Osteocyte (in vitro differentiated cells): ENCODE measurements at places on chromosomes 1 and 21.

GRCh38 chr1:88061492-88062177, 622.4 kb upstream of the PKN2 start:
- no peak for DNase-seq

- no peak for DNase-seq
Observed at GRCh38 chr1:24451746-24452145, 36.1 kb downstream of the NIPAL3 start.

GRCh38 chr1:156708218-156708661, 2.9 kb upstream of the CRABP2 start:
- no peak for DNase-seq

DNA sequence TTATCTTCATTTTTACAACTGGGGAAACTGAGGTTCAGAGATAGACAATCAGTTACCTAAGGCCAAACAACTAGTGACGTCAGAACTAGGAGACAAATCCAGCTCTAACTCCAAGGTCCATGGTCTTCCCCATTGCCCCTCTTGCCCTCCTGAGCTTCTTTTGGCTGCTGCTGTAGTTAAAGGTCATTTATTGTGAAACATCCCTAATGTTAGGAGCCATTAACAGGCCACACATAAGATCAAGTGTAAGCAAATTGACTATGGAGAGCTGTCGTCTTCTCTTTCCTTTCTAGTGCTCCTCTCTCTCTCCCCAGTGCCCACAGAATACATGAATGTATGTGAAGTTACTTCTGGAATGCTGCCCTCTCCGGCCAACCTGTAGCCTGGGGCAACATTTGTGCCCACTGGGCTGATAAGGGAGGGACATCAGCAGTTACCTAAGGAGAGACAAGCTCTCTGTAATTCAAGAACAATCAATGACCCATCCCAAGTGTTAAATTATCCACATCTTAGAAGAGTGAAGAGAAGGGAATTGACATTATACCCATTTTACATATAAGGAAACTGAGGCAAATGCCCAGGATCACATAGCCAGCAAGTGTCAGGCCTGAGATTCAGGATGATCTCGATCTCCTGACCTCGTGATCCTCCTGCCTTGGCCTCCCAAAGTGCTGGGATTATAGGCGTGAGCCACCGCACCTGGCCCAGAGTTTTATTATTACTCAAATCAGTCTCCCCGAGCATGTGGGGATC, 40.1 kb downstream of the PTAFR start:
- no peak for DNase-seq

- no peak for DNase-seq
Observed at GRCh38 chr21:27515676-27516075, 548.8 kb upstream of the ADAMTS5 start.

GRCh38 chr1:170150016-170150415, 4.3 kb downstream of the NTMT2 start:
- DNase-seq: no peak

GRCh38 chr1:19465123-19465522, 20.2 kb downstream of the CAPZB start:
- DNase-seq: no peak

DNA sequence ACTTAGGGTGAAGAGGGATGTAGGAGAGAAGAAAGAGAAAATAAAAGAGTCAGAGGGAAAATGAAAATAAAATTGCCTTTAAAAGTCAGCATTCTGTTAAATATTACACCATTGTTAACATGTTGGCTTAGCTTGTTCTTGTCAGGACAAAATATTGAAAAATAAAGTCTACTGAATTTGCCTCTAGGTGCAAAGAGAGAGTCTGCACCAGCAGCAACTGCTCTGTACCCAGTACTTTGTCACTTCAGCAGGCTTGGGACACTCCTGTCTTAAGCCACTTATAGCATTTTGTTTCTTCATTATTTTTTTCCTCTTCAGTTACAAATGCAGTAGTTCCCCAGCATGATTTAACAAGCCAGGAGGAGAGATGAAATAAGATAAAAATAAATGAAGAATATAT, 11.0 kb upstream of the USH2A start:
- DNase-seq: no peak

DNA sequence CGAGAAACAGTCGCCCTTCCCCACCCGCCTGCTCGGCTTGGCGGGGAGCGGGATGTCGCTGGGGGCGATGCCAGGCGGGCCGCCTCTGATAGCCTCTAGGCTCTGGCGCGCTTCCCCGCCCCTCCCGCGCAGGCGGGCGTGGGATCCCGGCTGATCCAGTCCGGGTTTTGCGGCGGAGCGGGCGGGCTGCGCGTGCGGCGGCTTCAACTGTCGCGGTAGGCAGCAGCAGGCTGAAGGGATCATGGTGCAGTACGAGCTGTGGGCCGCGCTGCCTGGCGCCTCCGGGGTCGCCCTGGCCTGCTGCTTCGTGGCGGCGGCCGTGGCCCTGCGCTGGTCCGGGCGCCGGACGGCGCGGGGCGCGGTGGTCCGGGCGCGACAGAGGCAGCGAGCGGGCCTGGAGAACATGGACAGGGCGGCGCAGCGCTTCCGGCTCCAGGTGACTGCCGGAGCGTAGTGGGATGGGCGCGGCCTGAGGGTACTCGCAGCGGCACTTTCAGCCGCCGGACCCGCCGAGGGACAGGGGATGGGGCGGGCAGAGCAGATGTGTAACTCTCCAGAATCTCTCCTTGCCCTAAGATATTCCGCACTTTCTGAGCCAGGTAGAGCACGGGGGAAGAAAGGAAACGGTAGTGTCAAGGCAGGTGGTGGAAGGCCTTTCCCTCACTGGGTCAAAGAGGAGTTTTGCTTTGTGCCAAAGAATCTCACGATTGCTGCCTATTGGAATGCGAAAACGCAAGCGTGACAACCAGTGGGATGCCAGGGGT, at the start of gene FAAH:
FAAH (plus strand) TSS at position 210 of the 764 bp plus-strand sequence; CDS start at position 242, 32 bp downstream.
- peak; percentile 90 for DNase-seq

DNA sequence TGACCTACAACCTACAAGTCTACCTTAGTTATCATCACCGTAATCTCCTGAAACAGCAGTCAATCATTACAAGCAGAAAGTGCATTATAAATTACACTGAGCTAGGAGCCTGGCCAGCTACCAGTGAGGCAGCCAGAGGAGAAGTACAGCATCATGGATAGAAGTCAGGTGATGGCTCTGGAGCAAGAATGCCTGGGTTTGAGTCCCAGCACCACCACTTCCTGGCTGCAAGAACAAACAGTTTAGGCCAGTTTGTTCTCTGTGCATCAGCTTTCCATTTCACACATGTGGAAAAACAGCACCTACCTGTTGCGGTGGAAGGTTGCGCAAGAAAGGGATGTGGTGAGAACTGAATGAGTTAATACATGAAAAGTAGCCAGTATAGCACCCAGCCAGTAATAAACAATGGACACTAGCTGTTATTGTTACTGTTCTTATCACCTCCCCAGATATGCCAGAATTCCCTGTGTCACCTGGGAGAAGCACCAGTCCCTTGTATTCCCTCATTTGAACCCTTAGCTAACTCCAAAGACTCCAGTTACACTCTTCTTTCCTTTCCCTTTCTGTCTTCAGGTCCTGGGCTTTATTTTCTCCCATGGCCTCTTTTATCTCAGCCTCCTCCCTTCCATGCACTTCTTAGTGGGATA, 9.0 kb downstream of the CREG1 start:
- no peak for DNase-seq
